Activated T-helper 1 cell treated with anti-CD3 and anti-CD28 coated beads, Interleukin-12 subunit alpha, Interleukin-12 subunit beta, Interleukin-2, Interleukin-4 antibody, amounts not matched to agents 30 ng/mL and 10 ng/mL and 1 ng/mL, durations not matched to agents 14 hours and 24 hours and 36 hours (primary cell): ENCODE measurements at places on chromosomes 16 and 17.
A peak's percentile ranks its signal among the peaks of the same experiment; 100 is the strongest.

DNA sequence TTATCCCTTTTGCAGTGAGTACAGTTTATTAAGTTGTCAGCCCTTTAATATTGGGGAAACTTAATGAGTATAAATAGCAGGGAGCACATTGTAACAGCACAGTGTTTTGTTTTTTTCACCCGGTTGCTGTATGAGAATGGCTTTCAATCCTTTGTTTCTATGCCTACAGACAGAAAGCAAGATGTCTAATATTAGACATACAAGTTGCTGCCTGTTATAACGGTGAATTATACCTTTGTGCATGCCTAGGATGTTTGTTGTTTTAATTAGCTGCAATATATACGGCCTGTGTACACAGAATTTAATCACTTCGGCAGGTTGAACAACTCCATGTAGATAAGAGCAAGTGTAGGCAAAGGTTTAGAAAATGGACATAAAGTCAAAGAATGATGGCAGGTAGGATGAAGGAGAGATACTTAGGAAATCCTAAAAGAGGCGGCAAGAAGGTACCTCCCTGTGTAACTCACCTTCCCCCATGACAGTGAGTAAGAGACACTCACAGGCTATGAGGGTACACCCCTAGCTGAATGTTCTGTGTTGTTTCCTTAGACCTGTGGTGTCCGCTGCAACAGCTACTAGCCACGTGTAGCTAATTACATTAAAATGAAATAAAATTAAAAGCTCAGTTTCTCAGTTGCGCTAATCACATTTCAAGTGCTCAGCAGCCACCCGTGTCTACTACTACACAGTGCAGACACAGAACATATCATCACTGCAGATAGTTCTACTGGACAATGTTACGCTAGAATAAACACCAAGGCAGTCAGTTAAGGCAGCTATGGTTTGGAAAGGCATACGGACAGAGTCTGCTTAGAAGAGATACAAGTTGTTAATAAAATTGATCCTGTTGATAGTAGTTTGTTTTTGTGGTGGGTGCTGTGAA lies 10.9 kb downstream of the SLC7A6OS start:
- DNase-seq = no peak

GRCh38 chr17:19876529-19877161 lies 8.9 kb upstream of the ULK2 start:
- DNase-seq = peak; percentile 4

DNA sequence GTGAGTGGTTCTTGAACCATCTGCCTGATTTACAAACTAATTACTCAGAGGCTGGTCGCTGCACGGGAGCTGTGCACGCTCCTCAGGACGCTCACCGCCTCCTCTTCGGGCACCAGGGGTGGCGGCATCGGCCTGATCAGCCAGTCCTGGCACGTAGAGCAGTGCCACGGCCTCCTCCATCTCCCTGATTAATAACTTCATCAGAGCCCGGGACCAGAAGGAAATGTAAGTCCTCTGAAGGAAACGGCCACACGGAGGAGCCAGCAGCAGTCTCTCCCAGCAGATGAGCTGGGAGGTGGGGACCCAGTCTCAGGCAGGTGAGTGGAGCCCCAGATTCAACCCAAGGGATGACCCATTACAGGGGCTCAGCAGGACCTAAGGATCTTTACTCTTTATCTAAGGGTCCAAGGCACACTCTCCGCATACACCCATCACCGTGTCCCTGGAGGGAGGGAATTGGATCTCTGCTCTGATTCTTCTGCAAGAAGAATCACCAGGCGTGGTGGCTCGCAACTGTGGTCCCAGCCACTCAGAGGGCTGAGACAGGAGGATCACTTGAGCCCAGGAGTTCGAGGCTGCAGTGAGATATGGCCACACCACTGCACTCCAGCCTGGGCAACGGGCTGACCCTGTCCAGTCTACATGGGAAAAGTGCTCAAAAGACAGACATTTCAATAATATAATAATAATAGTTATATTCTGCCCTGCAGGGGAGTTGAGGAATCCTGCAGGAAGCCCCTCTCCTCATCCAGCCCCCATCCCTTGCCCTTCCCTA lies 366.5 kb downstream of the SEC14L1 start:
- no peak for DNase-seq

- no peak for DNase-seq
Measured at GRCh38 chr16:72270531-72270930, 98.6 kb upstream of the PMFBP1 start.

GRCh38 chr17:63621229-63621683 lies 961 bp upstream of the MAP3K3 start:
- DNase-seq = no peak

- DNase-seq = no peak
Measured at GRCh38 chr17:31058976-31059375, 35.8 kb upstream of the NF1 start.

GRCh38 chr17:46929413-46929812 lies 6.5 kb downstream of the GOSR2 start:
- no peak for DNase-seq

GRCh38 chr17:34199932-34200534 lies 55.1 kb upstream of the CCL2 start:
- peak; percentile 61 for DNase-seq

DNA sequence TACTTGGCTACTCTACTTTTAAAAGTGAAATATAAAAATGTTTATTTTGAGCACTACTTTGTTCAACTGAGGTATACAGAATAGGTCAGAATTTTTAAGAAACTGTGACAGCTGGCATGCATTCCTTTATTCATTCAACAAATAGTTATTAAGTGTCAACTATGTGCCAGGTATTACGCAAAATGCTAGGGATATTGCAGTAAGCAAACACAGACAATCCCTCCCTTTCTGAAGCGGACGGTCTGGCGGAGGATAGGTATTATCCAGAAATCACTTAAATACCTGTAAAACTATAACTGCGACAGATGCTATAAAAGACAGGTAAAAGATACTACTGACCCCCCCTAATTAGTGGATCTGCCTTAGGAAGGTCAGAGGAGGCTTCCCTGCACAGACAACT lies 26.1 kb downstream of the METTL16 start:
- DNase-seq = no peak

- no peak for DNase-seq
Measured at GRCh38 chr16:10839279-10839666, 20.7 kb upstream of the TVP23A start.

DNA sequence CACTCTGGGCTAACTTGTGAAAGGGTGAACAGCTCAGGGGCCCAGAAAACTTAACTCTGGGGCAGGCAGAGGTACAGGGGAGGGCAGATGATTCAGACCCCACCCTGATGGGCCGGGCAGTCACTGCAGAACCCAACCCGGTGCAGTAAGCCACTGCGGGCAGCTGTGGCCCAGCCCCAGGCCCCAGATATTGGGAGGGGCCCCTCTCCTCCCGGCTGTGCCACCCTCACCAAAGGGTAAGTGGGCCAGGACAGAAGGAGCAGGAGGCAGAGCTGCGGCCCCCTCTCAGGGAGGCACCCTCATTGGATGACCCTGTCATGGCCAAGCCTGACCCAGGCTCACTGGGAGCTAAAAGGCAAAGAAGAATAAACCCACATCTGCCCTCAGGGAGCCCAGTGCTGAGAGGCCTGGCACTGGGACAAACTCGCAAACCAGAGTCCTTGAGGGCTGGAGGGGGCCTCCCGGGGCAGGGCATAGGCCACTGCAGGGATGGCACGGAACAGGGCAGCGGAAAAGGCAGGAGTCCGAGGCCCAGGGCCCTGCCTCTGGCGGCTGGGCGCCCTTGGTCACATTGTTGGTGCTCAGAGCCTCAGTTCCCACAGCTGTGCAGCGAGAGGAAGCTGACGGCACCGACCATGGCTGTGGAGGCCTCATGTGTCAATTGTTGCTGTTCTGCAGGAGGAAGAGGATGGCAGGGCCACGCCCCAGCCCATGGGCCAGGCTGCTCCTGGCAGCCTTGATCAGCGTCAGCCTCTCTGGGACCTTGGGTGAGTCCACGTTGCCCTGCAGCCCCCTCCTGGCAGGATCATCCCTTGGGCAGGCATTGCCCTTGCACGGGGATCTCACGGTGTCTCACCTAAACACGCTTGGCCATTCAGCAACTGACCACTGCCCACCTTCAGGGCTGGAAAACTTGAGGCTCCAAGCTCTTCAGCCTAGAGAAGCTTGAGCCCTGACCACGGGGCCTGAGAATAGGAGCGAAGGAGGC lies 3.1 kb downstream of the ITGB4 start:
- DNase-seq = no peak

GRCh38 chr16:53775821-53776431 lies 72.0 kb downstream of the FTO start:
- DNase-seq = no peak

GRCh38 chr17:27545562-27546229 lies 85.3 kb upstream of the LGALS9 start:
- DNase-seq = no peak

GRCh38 chr17:64706224-64707049 lies 44.3 kb upstream of the SMURF2 start:
- DNase-seq = no peak
